ENCODE measurements at places on chromosomes 11 and 22.
A peak's percentile ranks its signal among the peaks of the same experiment; 100 is the strongest.

DNA sequence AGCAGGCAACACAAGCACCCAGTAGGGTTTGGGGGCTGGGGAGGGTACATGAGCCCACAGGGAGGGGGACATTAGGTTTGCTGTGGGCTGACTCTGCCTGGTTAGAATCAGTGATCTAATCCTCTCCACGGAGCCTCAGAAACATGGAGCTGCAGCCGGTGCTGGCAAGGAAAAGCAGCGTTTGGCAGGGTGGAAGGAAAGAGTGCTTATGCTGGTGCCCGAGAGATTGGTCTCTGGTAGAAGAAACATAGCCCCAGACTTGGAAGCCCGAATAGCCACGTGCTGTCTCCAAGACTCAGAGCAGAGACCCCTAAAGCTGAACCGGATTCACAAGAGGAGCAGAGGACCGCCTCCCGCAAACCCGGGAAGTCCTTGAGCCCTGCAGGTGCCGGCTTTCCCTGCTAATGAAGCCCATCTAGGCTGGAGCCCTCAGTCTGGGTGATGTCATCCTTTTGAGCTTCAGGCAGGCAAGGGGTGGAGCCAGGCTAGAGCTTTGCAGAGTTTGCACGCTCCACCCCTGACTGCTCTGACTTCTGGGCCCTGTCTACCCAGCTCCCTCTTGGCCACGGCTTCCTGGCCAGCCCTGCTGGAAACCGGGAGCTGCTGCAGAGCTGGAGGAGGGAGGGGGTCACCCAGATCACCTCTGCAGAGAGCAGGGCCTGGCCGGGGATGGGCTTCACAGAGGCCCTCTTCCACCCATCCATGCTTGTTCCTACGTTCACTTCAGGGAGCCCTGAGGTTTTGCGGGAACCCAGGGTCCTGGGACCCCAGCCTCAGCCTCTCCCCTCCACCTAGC is 35.0 kb upstream of the JAM3 start:
- DNase-seq = peak; percentile 93

DNA sequence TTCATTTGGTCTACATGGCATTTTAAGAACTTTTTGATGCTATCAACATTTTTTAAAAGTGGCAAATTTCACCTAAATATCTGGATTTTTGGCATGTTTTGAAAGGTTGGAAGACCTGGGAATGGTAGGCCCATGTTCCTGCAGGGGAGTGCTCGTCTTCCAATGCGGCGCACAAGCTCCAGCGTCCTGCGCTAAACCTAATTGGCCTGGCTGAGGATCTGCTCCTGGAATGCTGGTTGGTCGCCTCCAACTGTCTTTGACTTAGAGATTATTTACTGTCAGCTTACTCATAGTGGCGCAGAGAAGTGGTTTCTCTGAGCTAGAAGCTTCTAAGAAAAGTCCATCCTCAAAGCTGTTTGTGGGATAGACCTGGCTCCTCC is 626 bp upstream of the LIMK2 start:
- no peak for DNase-seq

DNA sequence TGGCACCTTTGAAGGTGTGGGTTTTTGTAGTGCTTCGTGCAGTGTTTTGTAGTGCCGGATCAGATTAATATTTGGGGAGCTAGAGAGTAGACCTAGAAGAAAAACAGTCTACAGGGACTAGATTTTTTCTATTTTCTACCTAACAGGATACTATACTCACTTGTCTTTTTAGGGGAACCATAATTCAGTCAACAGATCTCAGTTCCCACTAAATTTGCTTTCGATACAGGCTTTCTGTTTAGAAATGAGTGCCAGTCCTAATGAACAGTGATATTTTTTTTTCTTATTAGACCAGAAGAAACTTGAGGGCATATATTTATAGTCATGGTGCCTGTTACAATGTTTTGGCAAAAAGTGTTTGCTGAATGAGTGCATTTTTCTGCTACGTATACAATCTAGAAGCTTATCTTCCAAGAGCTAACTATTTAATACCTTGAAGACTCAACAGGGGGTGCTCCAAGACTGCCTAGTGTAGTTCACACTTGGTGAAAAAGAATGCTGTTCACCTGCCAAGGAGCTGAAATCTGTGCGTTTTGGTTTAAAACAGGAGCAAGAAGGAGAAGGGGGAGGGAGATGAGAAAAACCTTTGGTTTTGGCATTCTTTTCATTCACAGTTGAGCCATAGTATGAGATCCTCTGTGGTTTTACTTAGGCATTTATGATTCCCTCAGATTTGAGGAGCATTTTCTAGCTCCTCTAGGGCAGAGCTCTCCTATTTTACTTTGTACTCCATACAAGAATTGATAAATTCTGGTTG is 44.9 kb upstream of the VSTM5 start:
- DNase-seq = peak; percentile 44

DNA sequence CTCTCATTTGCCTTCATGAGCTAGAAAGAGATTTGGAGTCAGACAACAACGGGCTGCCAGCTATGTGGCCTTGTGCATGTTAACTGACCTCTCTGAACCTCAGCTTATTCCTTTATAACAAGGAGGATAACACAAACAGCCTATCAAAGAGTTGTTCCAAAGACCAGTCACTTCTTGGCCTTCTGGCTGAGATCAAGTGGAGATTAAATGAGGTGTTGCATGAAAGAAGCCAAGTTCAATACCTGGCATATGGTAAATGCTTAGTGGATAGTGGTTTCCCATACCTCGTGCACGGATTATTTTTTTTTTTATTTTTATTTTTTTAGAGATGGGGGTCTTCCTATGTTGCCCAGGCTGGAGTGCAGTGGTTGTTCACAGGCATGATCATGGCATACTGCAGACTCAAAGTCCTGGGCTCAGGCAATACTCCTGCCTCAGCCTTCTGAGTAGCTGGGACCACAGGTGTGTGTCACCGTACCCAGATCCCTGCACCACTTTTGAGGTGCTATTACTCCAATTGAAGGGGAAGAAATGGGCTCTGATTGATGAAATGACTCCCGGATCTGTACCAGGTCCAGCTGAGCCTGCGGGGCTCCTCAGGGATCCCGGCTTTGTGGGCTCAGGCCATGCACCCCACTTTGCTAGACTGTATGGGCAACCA is 4.9 kb downstream of the LGALS1 start:
- DNase-seq = no peak

GRCh38 chr22:19871023-19871844 is 16.6 kb upstream of the GNB1L start:
- DNase-seq = no peak

DNA sequence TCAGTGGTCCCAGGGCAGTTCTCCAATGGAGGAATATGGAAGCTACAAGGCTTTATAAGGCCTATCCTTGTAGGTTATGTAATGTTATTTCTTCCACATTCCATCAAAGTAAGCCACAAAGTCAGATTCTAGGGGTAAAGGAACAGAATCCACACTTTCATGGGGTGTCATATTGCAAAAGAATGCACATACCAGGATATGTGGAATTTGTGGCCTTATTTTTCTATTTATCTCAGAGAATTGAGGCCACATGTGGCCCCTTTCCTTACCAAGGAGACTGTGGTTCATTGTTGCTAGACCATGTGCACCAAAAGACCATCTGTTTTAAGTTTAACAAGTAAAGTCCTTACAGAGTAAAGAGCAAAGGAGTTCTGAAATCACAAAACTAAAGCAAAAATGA is 12.9 kb downstream of the LRRC4C start:
- DNase-seq = no peak

DNA sequence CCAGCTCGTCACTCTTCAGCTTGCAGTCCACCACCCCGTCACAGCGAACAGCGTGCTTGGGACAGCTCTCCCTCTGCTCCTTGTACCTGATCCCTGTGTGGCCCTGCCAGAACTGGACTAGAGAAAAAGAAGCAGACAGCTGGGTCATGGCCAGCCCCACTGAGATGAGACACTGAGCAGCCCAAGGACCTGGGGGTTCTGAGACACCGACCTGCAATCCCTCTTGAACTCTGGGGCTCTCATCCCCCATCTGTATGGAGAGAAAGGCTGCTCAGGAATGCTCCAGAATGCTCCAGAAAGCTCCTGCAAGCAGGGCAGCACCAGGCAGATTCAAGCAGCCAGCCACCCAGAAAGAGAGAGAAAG is 14.8 kb downstream of the TMPRSS13 start:
- no peak for DNase-seq

- DNase-seq = no peak
These were observed 1106.3 kb downstream of the BRD1 start for GRCh38 chr22:48721395-48721669.

DNA sequence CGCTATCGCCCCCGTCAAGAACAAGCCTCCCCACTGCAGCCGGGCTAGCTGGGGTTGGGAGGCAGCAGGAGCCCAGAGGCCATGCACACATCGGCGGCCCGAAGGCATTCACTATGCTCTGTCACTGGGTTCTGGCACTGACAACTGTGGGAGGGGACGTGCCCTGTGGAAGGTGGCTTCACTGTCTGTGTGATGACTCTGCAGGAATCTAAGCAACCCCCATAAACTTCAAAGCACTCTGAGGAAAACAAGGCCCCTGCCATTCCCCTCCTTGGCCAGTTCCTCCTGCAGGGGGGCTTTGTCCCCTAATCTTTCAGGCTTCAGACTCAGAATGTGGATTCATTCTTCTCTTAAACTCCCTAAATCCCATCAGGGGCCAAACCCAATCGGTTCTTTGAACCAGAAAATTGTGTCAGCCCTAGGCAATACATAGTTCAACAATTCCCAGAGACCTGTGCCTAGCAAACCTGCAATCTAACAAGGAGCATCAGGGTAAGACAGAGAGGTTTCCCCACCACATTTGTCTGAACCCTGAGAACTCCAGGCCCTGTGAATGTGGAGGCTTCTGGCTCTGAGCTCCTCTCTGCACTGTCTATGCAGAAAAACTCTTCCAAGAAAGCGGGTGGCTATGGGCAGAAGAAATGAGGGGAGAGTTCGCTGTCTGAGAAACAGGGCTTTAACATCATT is 1477.2 kb downstream of the TBC1D22A start:
- peak; percentile 7 for DNase-seq

DNA sequence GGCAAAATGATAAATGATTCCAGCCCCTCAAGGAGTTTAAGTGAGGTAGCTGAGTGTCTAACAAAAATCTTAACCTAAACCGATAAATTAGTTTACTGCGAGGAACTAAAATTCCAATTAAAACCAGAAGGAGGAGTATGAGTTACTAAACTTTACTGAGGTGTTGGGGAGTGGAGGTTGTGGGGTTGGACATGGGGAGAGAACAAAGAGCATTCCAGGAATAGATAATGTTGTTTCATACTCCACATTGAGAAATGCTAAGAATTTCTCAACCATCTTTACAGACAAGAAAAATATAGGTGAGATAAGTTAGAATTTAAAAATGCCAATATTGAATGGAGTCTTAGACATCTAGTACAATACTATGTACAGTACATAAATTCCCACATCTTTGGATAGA is 488.6 kb downstream of the METTL15 start:
- no peak for DNase-seq

- DNase-seq = no peak
These were observed 56.4 kb downstream of the CEP164 start for GRCh38 chr11:117384045-117384444.

DNA sequence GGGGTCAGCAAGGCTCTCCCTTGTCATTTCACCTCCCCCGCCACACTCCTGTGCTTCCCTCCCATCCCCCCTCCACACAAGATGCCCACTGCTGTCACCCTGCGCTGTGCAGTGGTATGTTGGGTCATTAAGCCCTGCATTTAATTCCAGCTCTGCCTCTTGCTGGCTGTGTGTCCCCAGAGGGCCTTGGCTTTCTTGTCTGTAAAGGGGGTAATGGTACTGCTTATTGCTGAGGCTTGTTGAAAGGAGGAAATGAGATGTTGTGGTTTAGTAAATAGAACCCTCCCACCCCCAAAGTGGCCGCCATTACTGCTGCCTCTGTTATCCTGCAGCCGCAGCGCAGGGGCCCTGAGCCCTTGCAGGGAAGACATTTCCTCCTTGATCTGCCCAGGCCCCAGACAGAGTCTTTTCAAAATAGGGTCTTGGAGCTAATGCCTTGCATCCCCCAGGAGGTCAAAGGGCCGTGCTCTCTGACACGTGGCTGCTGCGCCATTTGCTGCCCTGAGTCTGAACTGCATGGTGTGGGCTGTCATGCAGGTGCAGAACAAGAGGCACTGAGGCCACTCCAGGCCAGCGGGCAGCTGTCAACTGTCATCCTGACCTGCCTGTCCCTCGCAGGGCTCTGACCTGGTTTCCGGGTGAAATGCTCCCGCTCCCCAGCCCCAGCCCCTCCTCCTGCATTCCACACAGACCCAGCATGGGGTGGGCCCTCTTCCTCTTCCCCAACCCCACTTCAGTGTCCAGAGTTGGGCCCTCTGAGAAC is 18.7 kb downstream of the PVALB start:
- no peak for DNase-seq

- DNase-seq = no peak
These were observed 872 bp downstream of the TMA7B start for GRCh38 chr22:39960791-39961746.

DNA sequence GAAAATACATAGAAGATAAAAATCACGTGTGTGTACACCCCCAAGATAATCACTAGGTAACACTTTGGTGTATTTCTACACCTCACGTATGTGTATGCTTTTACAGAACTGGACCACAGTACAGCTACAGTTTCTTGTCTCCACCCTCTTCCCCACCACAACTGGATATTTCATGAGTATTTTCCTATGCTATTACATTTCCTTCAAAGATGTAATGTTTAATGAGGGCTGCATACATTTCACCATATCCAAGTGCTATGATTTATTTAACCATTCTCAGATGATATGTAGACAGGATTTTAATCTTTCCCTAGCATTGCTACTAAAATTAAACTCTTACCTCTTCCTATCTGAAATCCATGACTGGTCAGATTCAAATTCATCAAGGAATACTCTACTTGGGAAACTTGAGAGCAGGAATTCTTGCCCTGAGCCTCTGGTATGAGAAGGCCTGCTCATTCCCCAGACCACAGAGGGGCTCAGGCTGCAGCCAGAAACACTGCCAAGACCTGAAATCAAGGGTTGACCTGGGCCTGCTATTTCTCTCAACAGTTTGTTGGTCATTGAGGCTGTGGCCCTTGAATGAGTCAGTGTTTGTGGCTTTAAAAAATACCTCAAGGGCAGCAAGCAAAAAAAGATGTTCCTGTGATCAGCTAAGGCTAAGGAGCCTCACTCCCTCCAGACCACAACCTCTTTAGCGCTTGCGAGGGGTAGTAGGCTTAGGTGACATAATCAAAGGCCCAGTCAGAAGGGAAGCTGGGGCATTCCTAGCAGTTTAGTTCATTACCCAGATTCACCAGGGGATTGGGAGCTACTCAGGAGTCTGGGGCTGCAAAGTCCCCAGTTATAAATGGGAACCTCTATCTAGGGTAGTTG is 55.5 kb downstream of the ABTB2 start:
- no peak for DNase-seq

- DNase-seq = no peak
These were observed 35.0 kb downstream of the RASSF10 start for GRCh38 chr11:13043912-13044628.

DNA sequence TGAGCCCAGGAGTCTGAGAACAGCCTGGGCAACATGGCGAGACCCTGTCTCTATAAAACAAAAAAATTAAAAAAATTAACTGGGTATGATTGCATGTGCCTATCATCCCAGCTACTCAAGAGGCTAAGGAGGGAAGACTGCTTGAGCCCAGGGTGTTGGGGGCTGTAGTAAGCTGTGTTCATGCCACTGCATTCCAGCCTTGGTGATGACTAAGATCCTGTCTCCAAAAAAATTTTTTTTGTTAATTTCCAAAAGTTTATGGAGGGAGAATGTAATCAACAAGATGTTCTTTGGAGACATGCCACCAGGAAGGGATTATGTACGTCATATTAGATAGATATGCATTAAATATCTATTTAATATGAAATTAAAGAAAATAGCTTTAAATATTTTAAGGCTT is 267.5 kb downstream of the SBF2 start:
- no peak for DNase-seq

All from testis (tissue), 5 donors.